Stimulated activated CD4-positive, alpha-beta T cell treated with anti-CD3 and anti-CD28 coated beads, Interleukin-1b, Interleukin-23, amount 100 ng/mL, for 24 hours (primary cell): ENCODE measurements at places on chromosomes 4 and X.

GRCh38 chr4:123898946-123899666, 502.5 kb downstream of the SPRY1 start:
- DNase-seq: no peak

GRCh38 chr4:74181219-74181618, 23.3 kb downstream of the MTHFD2L start:
- DNase-seq: no peak

DNA sequence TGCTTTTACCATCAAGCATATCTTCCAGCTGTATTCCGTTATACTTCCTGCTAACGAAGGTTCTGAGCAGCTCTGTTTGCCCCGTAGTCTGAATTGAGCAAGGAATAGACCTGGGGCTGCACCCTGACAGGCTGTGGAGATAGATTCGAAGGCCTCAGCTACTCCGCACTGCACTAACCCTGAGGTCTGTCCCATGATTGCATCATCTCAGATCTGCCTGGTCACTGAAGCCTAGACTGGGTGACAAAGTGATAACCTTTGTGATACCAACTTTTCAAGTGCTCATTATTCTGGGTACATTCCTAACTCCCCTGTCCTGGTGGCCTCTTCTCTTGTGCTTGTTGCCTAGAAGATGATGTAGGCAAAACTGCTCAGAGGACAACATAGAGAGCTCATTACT, 29.9 kb upstream of the PGRMC1 start:
- DNase-seq: no peak

DNA sequence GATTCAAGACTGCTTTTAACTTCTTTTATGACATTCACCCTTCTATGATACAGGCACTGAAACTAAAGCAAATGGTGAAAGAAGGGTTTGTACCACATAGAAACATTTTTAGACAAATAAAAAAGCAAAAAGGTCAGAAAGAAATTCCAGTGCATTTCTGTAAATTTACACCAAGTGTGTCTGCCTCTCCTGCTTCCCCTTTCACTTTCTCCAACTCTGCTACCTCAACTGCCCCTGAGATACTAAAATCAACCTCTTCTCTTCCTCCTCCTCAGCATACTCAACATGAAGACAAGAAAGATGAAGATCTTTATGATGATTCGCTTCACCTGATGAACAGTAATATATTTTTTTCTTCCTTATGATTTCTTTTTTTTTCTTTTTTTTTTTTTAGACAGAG, 187.9 kb downstream of the LRBA start:
- no peak for DNase-seq

DNA sequence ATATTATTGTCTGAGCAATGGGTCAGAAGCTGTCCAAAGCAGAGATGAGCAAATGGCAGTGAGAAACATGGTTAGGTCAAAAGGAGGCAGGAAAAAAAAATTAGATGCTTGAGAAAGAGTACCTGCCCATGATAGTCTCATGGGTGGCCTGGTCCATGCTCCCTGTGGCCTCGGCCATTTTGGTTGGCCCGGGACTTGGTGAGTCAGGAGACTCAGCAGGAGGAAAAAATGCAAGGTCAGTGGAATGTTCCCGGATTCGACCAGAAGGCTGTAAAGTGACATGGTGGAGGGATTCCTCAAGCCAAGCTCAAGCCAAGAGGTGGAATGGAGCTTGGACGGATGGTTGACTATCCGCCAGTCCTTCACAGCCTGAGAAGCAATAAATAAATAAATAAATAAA, 236.7 kb downstream of the ASMT start:
- no peak for DNase-seq

GRCh38 chr4:118969359-118969758, 80.7 kb downstream of the SYNPO2 start:
- DNase-seq: no peak

- DNase-seq: no peak
Measured at GRCh38 chr4:123265443-123265842, 131.2 kb upstream of the SPRY1 start.

DNA sequence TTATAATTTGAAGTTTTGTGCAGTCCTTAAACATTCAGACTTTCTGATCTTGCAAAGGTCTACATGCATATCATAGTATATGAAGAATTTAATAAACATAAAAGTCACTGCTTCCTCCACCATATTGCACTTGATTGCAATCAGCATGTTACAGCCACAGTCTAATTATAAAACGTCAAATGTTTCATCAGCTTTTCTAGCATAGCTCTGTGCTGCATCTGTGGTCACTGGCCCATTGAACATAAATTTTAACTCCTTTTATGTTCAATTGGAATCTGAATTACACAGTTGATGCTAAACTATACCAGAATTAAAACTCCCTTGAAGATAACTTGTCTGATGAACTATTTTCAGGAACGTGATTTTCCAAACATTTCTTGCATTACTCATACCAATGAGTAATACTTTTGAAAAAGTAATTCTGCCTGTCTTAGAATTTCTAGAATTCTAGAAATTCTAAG, 329.1 kb downstream of the GALNTL6 start:
- DNase-seq: no peak

GRCh38 chr4:67499799-67500198, 45.5 kb downstream of the CENPC start:
- DNase-seq: no peak

- no peak for DNase-seq
Measured at GRCh38 chrX:36462142-36462541, 542.6 kb downstream of the CFAP47 start.

DNA sequence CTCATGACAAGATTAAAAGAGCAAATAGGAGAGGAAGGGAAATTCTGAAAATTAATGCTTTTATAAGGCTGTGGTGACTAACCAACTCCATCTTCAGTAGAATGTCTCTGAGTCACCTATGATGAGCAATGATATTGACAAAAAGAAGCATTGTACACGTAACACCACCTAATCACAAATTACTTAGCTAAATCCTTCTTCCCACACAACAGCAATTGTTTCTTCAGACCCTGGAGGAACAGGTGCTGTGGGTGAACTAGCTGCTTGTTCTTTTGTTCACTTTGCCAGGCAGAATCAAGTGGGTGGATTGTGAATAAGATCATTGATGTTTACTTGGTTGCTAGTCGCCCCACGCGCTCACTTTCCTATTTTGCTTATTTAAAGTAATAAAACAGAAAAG, 315.5 kb downstream of the CAMK2D start:
- no peak for DNase-seq

DNA sequence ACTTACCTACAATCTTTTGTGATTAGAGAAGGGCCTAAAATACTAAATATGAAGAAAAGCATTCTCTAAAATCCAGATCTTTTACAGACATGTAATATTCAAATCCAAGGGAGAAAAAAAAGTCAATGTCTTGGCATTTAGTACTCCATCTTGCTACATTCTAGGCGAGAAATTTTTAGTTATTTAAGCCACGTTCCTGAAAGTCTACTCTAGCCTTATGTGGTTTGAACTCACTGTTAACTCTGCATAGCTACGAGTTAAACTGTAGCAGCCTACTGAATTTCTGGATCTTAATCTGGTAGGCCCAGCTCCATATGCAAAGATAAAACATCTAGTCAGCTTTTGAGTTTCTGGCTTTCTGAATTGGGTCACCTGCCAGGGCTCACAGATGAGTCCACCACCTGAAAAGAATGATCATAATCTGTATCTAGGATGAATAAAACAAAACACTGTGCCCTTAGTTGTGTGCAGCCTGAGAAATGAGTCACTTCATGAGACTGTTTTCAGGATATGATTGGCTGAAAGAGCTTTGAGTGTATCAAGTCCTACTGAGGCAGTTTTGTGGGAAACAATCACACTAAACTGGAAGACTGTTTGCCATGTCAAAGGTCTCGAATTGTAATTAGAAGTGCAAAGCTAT, 3.2 kb upstream of the NEK1 start:
- no peak for DNase-seq

GRCh38 chrX:71250841-71251240, 3.1 kb downstream of the ZMYM3 start:
- DNase-seq: no peak

GRCh38 chr4:101356928-101357327, 9.6 kb upstream of the PPP3CA start:
- DNase-seq: no peak

- DNase-seq: no peak
Measured at GRCh38 chr4:83609365-83609764, 73.5 kb downstream of the GPAT3 start.

DNA sequence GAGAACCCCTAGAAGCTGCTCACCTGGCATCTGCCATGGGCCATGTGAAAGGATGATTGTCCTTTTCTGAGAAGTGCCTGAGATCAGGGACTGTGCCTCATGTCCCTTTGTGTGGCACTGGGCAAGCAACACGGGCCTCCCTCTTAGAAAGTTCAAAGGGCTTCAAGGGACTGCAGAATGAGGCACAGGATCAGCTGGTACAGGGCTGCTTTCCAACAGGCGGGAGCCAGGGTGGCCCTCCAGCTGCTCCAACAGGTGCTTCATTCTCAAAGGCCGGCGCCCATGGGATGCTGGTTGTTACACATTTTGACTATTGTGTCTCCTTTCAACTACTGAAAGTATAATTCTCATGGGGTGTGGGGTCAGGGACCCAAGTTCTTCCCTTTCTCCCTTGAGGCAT, 114.7 kb downstream of the ENPP6 start:
- DNase-seq: no peak

- no peak for DNase-seq
Measured at GRCh38 chr4:181475781-181476507, 767.3 kb upstream of the TENM3 start.

- no peak for DNase-seq
Measured at GRCh38 chr4:19382993-19383756, 868.5 kb upstream of the SLIT2 start.

DNA sequence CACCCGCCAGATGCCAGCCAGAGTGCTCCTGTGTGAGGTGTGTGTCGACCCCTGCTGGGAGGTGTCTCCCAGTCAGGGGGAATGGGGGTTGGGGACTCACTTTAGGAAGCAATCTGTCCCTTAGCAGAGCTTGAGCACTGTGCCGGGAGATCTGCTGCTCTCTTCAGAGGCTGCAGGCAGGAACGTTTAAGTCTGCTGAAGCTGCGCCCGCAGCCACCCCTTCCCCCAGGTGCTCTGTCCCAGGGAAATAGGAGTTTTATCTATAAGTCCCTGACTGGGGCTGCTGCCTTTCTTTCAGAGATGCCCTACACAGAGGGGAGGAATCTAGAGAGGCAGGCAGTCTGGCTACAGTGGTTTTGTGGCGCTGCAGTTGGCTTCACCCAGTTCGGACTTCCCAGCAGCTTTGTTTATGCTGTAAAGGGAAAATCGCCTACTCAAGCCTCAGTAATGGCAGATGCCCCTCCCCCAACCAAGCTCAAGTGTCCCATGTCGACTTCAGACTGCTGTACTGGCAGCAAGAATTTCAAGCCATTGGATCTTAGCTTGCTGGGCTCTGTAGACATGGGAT, 80.8 kb downstream of the CCSER1 start:
- no peak for DNase-seq

- DNase-seq: no peak
Measured at GRCh38 chrX:44915361-44915868, 42.4 kb downstream of the KDM6A start.

- DNase-seq: no peak
Measured at GRCh38 chr4:64068096-64068495, 341.2 kb downstream of the TECRL start.
